Thyroid gland (tissue), 4 donors: ENCODE measurements at places on chromosomes 6 and 20. TPM values are rescaled to one million over a fixed set of nuclear protein-coding genes. Genes with fewer than 3 reads are reported as not detected.
A peak's percentile ranks its signal among the peaks of the same experiment; 100 is the strongest.

DNA sequence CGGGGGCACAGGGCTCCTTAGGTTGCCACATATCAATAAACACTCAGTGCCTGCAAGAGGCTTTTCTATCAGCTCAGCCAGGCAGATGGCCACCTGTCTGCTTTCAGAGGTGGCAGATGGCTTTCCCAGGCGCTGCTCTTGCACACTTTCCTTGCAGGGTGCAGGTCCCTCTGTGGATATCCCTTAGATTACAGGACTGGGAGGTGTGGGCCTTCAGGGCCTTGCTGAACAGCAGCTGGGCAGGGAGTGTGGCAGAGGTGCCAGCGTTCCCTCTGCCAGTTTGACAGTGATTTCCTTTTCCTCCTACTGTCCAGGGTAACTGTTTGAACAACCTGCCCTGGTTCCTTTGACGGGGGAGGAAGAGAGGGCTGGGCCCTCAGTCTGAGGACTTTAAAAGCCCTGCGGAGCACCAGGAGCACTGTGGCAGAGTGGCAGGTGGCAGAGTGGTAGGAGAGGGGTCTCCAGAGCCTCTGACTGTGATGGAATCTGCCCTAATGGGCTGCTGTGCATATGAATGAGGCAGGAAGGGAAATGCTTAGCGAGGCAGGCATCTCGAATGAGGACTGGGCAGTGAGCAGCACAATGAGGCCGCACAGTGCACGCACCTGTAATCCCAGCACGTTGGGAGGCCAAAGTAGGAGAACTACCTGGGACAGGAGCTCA is 34.2 kb downstream of the ABHD12 start:
- no peak for DNase-seq

- DNase-seq, result no peak
These were observed 7.0 kb upstream of the ID4 start for GRCh38 chr6:19830171-19830570.

- DNase-seq, result peak; percentile 30
These were observed 739 bp downstream of the GSS start for GRCh38 chr20:34954904-34955230.

DNA sequence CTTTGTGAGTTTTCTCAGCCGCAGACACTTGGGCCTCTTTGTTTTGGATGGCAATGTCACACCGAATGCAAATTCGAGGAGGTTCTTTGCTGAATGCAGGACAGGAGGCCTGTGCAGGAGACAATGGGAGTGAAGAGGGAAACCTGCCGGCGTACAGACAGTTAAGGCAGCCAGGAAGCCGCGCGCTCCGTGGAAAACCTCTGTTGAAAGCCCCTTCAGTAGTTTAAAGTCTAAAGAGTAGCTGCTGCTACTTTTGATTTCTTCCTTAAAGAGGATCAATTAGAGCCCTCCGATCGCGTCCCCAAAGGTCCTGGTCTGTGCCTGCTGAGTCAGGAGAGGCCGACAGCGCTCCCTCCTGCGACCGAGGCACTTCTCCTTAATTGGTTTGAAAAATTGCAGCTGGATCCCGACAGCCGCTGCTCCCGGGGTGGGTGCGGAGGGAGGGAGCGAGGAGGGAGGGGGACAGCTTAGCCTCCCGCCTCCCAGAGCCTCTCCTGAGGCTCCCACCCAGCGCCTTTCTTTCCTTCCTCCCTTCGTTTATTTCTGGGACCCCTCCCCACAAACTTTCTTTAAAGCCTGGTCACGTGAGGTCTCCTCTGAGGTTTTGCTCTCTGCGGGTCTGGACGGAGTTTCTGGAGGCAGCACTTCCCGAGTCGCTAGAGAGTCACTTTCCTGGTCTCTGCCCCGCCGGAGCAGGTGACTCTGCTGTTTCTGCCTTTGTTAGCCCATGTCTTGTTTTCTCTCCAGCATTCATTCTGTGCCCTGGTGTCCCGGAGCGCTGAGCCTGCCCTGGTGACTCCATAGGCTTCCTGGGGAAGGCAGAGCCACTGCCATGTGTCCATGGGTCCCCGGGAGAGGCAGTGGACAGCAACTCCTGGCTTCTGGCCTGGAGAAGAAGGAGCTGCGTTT is 22.3 kb upstream of the RPP40 start:
- DNase-seq, result peak; percentile 49

- no peak for DNase-seq
These were observed 1.3 kb upstream of the DNAH8 start for GRCh38 chr6:38713812-38714211.

- no peak for DNase-seq
These were observed 30.0 kb downstream of the TFAP2A start for GRCh38 chr6:10384610-10385523.

DNA sequence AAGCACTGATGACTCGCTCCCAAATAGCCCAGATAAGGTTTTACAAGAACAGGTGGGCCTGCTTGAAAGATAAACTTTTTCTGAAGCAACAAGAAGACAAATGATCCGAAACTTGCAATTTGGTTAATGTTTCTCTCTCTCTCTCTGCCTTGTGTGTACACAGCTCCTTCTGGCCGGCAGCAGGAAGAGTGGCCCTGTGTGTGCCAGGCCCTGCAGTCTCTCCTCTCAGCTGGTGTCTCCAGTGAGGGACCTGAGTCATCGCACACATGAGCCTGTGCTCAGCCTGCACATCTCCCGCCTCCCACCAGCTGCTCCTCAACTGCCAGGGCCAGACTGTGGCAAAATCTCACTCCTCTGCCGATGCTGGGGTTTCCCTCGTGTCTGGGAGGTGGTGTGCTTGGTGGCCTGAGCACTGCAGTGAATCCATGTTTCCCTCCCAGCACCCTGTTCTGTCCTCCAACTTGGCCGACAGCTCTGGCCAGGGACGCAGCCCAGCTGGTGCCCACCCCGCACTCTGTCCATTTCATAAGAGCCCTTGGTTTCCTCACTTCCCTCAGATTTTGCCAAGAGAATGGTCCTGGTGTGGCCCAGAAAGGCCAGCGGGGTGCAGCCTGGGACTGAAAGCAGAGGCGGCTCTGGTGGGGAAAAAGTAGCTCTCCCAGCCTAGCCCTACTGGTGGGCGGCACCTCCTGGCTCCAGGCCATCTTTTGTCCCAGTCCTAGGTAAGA is 49.4 kb downstream of the ERMARD start:
- DNase-seq, result peak; percentile 69

The GGTLC1 gene
- not detected for total RNA-seq

The SLC29A1 gene
- total RNA-seq, result 39.7 TPM

The CALHM5 gene
- 0.59 TPM for total RNA-seq

The FRMD1 gene
- total RNA-seq, result 0.13 TPM
